ENCODE measurements at places on chromosomes 12 and 14.

GRCh38 chr12:25121916-25122315 is 73.0 kb downstream of the DNAI7 start:
- DNase-seq: peak; percentile 36

DNA sequence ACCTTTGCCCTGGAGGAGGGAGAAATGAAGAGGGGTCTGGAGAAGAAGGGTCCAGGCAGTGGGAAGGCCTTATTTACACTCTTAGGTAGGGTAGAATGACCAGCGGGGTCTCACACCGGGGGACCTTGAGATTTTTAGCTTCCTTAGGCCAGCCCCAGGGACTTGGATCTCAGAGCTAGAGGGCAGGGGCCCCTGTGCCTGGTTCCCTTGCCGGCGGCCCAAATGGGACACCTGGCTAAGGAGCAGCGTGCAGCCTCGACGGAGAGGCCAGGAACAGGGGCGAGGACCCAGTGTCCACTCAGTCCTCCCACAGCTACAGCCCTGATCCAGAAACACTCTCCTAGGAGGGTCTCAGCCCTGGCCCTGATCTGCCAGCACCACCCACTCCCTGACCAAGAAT is 41.8 kb downstream of the DIO3 start:
- DNase-seq: no peak

DNA sequence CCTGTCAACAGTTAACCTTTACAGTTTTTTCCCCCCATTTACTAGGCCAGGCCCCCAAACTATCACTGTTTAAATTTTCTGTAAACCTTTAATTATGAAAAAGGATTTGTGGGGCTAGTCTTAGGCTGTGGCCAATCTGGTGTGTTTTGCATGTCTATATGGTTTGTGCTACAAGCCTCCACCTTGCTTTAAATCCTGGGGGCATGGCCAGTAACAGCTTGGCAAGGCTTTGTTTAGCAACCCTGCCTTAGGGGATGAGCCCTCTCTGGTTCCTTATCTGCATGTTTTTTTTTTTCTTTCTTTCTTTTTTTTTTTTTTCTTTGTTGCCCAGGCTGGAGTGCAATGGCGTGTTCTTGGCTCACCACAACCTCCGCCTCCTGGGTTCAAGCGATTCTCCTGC is 102.7 kb downstream of the KCNMB4 start:
- DNase-seq: no peak

DNA sequence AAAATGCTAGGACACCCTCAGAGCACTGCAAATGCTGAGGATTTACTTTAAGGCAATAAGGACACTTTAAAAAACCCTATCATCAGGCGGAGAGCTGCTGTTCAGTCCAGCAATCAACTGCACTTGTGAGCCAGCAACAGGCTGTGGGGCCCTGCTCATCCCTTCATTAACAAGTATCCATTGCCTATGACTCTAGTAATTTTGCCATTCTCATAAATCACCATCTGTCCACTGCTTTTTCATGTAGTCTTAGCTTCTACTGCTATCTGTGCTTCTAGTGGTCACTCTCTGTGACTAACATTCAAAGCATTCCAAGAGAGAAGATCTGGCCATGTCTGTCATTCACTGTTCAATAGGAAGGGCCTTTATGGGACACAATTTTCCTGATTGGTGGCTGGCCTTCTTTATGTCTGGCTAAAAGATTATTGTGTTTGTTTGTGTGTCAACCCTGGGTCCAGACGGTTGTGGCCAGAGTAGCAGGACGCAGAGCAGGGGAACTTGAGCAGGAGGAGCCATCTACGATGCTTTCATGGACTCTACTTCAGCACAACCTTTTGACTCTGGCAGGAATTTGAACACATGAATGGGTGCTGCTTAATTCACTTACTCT is 3.6 kb upstream of the KRAS start:
- DNase-seq: peak; percentile 18

DNA sequence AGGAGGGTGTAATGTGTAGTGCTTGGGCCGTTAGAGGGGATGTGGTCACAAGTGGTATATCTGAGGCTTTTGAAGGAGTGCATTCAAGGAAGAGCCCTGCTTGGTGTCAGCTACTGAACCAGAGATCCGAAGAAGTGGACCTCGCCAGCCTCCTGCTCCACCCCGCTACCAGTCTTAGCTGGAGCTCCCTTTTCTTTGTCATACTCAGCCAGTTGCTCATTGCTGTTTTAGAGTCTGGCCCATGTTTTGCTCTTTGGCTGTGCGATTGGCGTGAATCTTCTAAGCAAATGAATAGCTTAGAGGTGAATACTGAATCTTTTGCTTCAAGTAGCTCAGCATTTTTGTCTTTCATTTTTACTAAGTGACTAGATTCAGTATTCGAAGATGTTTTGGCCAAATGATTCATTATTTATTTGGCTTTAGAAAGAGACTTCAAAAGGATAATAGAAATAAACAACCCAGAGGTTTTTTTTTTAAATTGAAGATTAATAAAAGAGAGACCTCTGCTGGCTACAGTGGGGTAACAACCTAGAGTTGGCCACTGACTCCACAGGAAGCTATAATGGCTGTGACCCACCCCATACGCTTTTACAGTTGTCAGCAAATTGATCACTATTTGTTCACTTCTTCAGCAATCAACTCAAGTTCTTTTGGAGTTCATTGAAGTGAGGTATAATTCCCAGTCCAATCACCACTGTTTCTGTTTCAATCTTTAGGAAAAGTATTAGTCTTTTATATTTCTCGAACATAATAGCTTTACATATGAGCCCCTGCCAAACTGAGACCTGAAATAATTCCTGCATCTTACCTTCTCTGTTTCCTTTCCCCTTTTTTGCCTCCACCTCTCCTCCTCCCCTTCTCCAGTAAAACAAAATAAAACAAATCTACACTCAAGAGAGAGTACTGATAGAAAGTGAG is 19.9 kb downstream of the CDKN1B start:
- DNase-seq: peak; percentile 78

DNA sequence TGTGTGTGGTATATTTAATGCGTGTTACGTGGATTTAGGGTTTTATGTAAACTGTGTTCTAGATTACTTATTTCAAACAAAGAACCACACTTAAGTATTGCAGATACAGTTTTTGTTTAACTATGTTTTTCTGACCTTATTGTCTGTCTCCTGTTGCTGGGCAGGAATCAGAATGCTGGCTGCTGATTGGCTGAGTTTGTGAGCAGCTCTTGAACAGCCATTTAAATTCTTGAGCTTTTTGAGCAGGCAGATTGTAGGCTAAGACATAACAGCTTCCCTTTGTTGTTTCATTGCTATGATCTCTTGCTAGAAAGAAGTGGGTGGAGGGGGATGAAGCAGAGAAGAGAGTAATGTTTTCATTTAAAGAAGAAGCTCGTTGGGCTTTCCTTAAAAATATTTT is 52.2 kb downstream of the ATF7IP start:
- DNase-seq: peak; percentile 60

GRCh38 chr14:31550589-31550988 is 10.6 kb upstream of the NUBPL start:
- no peak for DNase-seq

GRCh38 chr14:105492971-105493871 is 2.2 kb downstream of the TEDC1 start:
- DNase-seq: no peak

DNA sequence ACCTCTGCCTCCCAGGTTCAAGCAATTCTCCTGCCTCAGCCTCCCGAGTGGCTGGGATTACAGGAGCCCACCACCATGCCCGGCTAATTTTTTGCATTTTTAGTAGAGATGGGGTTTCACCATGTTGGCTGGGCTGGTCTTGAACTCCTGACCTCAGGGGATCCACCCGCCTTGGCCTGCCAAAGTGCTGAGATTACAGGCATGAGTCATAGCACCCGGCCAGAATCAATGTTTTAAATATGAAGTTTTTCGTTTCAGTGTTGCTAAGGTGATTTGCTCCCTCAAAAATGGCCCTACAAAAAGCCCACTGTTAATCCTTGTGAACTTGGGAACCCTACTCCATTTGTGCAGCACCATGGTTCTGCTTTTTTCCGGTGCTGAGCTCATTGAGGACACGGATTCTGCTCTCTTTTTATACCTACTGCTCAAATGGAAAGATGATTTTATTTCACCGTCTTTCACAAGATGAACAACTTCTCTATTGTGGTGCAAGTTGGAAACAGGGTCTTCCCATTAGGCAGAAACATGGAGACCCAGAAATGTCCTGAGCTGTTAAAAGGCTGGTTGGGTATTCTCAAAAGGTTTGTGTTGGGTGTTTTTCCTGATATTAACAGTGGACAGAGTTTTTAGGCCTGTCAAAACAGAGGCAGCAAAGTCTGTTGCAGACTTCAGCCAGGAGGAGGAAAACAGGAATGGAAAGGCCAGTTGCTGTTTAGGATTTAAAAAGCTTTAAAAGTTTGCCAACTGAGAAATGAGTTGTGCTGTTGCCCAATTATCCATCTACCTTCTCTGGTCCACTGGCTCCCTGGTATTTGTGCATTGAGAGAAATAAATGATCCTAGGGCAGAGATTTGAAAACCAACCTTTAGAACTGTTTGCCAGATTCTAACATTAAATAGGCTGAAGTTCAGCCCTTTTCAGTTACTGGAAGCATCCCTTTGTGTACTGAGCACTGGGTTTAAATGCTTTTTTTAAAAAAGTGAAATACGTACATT is 85.8 kb downstream of the ATP23 start:
- no peak for DNase-seq

DNA sequence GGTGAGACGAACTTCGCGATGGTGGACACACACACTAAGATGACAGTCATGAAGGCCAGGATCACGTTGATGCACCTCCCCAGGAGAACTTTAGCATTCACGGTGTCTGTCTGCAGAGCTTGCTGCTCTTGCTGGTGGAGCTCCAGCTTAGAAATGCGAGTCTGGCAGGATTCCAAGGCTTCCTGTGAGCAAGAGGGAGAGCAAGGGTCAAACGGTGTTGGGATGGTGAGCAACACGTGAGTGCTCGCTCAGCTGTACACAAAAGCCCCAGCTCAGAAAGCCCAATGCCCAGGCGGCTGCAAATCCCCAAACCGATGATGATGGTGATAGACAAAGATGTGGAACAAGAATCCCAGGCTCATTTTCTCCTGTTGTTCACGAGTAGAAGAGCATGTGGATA is 78.8 kb downstream of the TMCC3 start:
- DNase-seq: peak; percentile 76

- no peak for DNase-seq
Measured at GRCh38 chr14:53037016-53037415, 86.2 kb upstream of the FERMT2 start.

- DNase-seq: peak; percentile 76
Measured at GRCh38 chr14:50666772-50667683, 1.1 kb downstream of the SAV1 start.

- DNase-seq: no peak
Measured at GRCh38 chr12:8096281-8096915, 14.3 kb downstream of the NECAP1 start.

- DNase-seq: no peak
Measured at GRCh38 chr14:99129211-99129696, 142.7 kb downstream of the BCL11B start.

DNA sequence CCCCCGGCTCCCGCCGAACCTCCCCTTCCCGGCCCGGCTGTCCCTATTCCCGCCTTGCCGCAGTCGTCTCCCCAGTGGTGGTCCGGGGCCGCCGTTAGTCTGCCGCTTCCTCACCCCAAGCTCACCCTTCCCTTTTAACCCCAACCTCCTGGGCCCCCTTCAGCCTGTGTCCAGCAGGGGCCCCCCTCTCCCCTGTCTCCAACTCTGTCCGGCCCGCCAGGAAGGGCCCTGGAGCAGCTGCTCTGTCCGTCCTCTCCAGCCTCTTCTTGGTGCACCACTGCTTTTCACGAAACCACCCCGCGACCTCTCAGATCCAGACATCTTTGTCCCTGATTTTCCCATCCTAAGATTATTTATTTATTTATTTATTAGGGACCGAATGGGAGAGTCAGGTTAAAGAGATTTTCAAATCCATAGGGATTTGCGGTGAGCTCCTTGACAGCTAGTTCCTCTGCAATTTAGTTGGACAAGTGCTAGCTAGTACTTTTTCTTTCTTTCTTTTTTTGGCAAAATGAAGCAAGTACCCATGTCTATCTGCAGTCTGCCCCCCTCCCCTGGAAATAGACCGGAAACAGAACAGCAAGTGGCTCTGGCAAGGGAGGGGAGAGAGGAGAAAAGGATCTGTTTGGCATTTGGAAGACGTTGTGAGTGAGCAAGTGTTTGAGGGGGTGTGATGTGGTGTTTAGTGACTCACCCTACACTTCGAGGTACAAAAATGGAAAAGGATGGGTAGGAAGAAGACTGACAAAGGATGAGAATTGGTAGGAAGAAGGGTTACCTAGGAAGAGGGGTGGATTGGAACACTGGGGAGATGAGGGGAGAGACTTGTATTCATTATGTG is 632 bp downstream of the UBR7 start:
- peak; percentile 60 for DNase-seq

DNA sequence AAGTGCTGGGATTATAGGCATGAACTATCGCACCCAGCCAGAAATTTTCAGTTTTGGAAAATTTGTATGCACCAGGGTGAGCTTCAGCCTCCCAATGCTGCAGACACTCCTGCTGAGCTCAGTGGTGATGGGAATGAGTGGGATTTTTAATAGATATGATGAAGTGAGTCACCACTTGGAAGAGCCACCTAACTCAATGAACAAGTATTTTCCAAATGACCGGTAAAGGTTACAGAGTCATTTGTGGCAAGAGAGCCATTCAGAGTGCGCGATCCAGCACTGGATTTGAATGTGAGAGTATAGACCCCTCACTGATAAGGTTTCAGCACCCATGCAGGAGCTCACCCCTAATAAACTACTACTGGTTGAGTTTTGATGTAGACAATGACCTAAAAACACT is 100.7 kb downstream of the PPP2R5C start:
- DNase-seq: no peak

DNA sequence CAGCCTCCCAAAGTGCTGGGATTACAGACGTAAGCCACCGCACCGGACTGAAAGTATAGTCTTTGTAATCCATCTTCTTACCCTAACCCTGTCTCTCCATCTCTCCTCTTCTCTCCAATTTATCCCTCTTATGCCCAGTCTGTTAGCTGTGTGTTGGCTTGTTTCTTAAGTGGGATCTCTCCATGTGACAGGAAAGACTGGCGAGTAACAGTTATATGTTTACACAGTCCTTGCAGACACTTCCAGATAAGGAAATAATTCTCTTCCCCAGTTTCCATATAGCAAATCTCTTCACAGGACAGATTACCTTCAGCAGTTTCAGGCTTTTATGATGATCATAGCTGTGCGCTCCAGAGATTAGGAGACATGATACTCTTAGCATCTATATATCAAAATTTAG is 16.0 kb upstream of the DIP2B start:
- DNase-seq: no peak

DNA sequence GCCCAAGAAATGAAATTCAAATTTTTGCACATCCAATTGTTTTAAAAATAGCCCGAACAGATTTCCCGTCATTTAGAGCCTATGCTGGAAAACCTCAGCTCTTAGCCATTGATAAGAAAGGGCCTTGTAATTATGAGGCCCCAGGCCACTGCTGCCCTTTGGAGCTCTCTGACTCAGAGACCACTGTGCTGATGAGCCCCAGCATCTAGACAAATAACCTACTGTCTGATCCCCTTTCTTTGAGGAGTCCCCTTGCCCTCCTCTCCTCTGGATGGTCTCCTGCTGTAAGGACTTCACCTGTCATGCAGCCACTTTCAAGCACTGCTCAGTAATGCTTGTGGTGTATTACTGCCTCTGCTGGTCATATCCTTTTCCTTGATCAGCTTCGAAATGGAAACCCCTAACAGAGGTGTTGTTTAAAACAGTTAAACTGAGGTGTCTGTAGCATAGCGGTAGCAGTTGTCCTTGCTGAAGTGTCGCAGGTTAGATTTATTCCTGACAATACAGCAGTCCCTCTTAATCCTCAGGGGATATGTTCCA is 159.9 kb upstream of the SRRM4 start:
- no peak for DNase-seq

Measured in HCEC 1CT (cell line).